ENCODE measurements at places on chromosomes 12 and 14.

DNA sequence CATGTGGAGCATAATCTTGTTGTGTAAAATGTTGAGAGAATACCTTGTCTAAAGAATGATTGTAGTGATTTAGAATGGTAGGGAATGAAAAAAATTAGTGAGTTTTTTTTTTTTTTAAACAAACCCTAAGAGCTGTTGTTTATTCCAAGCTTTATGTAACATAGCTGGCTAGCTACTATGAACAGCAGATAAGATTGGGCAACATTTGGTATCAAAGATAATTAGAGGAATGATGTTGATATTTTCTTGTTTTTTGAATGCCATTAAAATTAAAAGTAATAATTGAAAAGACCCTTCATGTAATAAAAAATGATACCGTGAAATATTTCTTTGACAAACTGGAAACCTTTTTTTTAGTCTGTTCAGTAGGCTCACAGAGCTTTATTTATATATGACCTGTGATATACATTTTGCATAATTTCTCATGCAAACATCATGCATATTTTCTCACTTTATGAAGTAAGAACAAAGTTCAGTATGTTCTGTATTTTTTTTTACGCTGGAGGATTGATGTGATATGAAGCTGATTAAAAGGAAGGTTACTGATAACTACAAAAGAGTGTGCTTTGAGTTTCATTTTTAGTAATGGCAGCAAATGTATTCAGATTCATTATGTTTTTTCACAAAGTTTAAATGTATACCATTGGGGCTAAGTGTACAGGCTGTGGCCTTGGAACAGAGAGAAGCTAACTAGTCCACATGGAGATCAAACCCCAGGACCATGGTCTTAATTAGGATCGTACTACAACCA, 8.1 kb downstream of the CPSF6 start:
- DNase-seq = peak; percentile 24

DNA sequence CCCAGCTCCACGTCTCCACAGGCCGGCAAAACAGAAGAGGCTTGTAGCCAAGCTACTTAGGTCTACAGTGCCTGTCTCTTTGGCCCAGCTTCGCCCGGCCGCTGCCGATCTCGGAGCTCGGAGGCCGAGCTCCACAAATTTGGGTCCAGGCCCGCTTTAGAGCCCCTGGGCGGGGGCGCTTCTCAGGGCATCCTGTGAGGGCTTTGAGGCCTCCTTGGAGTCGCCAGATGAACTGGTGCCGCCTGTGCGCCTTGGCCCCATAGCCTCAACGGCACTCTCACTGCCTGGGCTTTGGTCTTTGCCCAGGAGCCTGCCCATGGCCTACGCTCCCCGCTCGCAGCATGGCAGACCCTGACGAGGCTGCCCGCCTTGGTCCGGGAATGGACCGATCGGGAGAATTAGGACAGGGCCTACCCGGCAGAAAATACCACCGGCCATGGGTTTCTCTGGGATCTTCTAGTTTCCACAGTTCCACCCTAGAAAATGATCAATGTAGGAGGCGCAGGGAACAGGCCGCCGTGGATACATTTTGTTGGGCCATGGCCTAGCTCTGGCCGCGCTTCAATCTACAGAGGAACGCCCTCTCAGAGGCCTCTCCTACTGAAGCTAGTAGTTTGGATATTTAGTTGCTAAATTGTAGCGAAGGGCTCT, 953 bp upstream of the NKX2-8 start:
- DNase-seq = no peak

- DNase-seq = no peak
Measured at GRCh38 chr12:89280833-89281538, 71.3 kb downstream of the DUSP6 start.

DNA sequence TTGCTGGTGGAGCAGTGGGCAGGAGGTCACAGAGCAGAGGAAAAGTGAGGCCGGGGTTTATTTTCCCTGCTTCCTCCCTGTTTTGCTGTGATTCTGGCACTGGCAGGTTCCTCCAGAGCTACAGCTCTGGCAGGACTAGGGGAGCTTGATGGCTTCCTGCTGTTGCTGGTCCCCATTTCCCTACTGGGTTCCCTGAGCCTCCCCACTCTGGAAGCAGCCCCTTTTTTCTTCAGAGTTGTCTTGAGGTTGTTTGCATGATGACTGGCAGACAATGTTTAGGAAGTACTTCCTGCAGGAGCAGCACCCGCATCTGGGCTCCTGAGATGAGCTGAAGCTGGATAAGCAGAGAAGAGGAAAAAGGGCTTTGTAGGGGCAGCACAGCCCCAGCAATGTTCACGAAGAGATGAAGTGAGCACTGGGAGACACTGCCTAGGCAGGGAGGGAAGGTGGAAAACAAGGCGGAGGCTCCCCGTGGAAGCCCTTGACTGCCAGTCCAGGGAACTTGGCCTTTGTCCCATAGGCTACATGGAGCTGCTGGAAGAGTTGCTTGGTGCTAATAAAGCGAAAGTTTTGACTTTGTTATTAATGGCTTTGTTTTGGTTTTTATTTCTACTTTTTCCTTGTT, 126.9 kb downstream of the SLC38A6 start:
- DNase-seq = no peak

GRCh38 chr14:54261283-54261682, 135.5 kb upstream of the CDKN3 start:
- no peak for DNase-seq

GRCh38 chr12:121802843-121803698, 738 bp upstream of the SETD1B start:
- peak; percentile 97 for DNase-seq

DNA sequence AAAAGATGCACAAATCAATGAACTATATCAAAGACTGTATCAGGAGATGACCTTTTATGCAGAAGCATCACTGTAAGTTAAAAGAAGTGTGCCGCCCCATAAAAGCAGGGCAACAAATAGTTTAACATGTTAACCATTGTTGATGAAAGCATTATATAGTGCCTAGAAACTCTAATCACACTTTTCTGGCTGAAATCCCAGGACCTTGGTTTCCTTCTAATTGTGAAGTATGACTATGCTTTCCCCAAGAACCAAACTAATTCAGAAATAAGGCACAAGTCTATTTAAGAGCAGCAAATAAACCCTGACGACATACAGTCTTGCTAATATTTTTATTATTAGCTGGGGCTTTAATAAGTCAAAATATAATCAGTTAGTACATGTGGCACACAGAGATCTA, 21.7 kb downstream of the RACGAP1 start:
- peak; percentile 54 for DNase-seq

GRCh38 chr12:79920421-79921238, 14.3 kb downstream of the PPP1R12A start:
- no peak for DNase-seq

Data from adipocyte (in vitro differentiated cells).